IPS-NIHi11 (cell line): ENCODE measurements at places on chromosomes 7 and 10.

DNA sequence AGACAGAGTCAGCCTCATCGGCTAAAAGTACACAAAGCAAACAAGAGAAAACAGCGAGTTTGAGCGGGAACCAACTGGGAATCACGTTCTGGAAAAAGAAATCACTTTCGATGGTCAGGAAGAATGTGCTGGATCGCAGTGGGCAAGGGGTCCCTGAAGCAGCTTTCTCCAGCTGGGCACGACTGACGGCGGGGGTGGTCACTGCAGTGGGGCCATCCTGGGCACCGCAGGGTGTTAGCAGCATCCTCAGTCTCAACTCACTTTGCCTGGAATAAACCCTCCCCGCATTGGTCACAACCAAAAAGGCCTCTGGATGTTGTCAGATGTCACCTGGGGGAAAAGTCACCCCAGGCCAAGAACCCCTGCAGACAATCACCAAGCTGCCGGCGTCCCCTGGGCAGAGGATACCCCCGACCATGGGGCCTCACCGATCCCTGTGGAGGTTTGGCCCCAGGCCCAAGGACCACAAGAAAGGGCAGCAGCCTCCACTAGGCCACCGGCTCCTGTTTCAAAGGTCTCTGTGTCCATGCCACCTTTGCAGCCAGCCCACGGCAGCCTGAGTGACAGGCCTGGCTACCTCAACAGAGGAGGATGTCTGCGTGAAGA lies 42.9 kb downstream of the EBF3 start:
- DNase-seq = no peak

- no peak for DNase-seq
Measured at GRCh38 chr10:7311218-7311849, 99.5 kb downstream of the SFMBT2 start.

- no peak for DNase-seq
Measured at GRCh38 chr7:137032436-137032835, 164.0 kb downstream of the CHRM2 start.

DNA sequence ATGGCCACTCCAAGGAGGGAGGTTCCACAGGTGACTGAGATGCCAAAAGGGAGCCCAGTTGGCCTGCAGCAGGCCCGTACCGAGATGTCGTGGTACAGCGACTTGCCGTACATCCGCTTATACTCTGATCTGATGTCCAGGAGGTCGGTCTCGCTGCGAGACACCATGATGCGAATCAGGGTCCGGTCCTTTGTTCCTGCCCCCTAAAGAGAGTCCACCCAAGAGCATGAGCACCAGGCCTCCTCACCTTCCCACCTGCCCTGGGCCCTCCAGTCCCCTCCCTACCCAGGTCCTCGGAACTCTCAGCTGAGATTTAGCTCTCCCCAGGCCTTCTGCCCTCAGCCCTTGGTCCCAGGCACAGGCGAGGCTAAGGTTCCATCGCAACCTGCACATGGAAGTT lies 25.0 kb downstream of the PLAC9 start:
- no peak for DNase-seq

DNA sequence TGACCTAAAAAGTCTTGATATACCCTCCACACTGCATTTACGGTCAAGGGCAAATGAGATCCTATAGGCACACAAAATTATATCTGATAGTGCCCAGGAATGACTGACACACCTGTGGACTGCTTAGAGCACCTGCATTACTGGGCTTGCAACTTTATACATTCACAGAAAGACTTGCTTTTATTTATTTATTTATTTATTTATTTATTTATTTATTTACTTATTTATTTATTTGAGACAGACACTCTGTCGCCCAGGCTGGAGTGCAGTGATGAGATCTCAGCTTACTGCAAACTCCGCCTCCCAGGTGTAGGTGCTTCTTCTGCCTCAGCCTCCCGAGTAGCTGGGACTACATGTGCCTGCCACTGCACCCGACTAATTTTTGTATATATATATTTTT lies 6.5 kb upstream of the IFT22 start:
- DNase-seq = no peak

DNA sequence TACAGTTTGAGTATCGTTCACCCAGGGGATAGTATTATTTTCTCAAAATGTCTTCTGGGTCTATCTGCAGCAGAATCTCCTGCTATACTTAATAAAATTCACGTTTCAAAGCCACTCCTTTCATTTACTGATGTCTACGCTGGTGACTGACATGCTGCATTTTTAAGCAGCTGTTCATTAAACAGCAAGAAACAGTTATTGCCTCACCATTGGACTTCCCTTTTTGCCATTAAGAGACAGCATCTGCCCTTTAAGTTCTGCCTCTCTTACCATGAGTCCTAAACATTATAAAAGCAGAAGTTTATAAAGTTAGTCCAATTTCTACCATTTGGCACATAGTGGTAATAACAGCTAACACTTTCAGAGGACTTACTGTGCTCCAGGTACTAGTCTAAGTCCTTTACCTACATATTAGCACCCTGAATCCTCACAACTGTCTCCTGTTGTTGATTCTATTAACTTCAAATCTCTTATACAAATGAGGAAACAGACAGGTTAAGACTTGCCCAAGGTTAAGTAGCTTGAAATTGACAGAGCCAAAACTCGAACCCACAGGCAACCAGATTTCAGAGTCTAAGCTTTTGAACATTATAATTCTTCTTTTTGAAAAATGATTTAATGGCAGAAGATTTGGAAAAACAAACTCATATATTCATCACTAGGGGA lies 169.5 kb downstream of the SNX13 start:
- no peak for DNase-seq

GRCh38 chr7:151139791-151140190 lies 27.7 kb downstream of the GBX1 start:
- no peak for DNase-seq

DNA sequence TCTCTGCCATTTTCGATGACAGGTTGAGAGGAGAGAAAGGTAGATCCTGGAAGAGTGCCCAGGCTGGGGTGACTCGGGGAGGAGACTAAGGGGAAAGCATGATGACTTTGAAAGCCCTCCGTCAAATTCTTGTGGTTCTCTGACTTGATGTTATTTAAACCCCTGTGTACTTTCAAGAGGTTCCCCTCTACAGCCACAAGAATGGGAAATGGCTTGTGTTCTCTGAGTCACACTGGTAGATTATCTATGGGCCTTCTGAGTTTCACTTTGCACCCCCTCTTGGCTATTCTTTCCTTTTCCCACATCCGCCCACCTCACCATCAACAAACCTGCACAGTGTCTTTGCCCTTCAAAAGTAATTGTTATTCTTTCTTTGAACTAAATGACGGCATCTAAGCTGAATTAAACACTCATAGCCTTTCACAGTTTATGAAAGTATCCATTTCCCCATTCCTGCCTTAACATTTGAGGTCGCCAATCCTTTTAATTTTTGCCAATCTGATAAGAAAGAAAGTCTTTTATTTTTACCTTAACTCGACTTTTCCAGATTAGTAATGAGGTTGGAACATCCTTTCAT lies 24.1 kb downstream of the PRF1 start:
- no peak for DNase-seq

DNA sequence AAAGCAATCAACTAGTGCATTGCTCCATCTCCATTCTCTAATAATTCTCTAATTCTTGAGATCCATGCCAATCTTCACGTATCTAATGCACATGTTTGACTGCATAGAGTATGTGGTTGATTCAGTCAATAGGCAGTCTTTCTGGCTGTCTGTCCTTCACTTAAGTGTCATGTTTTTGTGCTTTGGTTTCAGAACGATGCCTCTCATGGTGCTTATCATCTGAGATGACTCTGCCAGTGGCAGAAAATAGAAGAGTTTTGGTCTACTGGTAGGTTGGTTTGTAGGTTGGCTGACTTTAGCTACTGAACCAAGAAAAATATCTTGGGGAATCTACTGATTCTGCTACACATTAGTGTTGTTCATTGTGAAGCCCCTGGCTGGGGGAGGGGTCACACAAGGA lies 364.2 kb downstream of the SFMBT2 start:
- DNase-seq = no peak

DNA sequence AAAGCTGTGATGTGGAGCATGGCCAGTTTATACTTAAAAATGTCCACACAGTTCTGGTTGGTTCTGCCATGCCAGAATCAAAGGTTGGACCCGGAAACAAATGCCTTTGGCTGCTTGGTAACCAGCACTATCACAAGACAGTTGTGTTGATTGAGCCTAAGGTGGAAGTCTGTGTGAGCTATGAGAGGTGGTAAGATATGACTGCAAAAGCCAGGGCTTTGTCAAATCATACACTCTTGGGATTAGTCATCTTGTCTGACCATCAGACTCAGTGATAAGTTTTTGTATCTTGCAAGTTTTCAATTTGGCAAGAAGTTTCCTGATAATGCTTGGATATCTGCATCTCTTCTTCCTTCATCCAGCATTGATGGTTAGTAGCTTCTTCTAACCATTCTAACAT lies 35.5 kb downstream of the GPR141 start:
- no peak for DNase-seq

DNA sequence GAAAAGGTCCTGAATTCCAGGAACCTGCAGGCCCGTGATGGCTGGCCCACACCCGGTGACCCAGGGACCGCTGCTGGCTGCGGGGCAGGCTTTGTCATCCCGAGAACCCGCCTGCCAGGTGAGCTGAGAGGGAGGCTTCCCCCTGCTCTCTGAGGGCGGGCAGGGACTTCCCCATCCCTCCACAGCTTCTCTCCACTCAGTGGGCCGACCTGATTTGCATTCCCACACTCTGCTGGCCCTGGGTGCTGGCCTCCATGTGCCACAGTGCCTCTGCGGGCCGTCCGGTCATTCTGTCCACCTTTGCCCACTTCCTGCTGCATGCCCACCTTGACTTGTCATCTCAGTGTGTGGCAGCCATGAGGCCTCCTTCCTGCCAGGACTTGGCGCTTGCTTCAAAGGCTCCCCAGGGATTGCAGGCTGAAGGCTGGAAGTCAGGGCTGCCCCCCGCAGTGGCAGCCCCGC lies 35.3 kb downstream of the PALD1 start:
- DNase-seq = peak; percentile 67

DNA sequence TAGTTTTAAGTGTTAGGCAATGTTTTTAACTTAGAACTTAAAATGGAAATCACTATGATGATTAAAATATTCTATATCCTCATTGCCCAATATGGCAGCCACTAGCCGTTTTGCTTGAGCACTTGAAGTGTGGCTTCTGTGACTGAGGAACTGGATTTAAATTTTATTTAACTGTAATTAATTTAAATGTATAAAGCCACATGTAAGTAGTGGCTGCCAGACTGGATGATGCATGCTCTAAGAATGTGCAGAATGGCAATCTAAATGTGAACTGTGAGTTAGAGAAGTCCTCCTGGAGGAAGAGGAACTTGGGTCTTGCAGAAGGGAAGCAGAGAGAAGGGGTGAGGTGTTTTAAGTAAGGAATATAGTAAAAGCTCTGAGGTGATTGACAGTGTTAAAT lies 451.4 kb downstream of the SUGCT start:
- DNase-seq = no peak

DNA sequence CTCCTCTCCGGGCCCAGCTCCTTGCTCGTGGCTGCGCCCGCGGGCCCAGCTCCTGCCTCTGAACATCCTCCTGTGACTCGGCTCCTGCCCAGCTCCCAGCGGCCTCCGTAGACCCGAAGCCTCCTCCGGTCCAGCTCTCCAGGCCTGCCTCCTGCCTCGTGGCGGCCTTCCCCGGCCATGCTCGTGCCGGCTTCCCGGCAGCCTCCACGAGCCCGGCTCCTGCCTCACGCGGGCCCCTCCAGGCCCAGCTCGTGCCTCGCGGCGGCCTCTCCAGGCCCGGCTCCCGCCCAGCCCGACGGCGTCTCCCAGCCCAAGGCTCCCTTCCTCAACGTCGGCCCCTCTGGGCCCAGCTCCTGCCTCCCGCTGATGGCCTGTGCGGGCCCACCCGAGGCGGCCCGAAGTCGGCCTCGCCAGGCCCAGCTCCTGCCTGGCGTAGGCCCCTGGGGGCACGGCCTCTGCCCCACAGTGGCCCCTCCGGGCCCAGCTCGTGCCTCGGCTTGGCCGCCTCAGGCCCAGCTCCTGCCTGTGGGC lies 16.9 kb upstream of the TMEM248 start:
- no peak for DNase-seq

- no peak for DNase-seq
Measured at GRCh38 chr7:137351941-137352340, 8.4 kb upstream of the PTN start.

- no peak for DNase-seq
Measured at GRCh38 chr7:135213831-135214230, 2.5 kb upstream of the WDR91 start.

DNA sequence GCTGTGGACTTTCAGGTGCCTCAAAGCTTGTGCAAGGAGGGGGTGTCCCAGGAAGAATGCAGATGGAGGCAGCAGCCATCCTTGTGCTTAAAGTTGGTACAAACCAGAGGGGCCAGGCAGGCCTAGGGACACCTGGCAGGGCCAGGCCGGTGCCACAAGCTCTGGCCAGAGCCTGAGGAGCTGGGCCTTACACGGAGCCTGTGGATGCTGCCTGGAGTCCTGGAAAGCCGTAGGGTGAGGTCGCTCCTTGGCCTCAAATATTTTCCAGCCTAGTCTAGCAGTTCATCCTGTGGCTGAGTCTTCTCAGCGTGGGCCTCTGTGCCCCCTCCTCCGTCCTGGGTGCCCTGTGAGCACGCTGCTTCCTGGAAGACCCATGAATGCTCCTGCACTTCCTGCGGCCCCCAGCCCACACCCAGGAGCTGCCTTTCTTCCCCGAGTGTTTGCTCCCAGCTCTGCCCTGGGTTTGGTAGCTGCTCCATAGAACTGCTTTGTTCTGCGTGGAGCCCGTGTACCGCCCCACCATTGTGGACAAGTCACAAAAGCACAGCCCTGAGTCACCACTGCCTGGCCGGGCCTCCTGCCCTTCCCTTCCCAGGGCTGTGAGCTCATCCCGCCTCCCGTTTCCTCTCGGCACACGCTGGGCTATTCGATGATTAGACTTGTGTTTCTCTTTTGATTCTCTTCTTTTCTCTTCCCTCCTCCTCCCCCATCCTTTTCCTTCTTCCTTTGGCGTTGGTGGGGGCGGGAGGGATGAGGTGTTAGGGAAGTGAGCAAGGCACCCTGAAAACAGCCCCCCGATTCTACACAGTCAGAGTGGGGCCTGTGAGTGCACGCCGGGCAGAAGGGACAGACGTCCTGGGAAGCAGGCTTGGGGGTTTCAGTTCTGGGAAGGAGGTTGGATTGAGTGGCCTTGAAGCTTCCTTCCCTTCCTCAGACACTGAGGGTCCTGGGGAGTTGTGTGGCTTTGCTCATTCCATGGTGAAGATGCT lies 73.2 kb upstream of the SHH start:
- peak; percentile 40 for DNase-seq

- DNase-seq = no peak
Measured at GRCh38 chr7:133861876-133862275, 265.3 kb upstream of the LRGUK start.

DNA sequence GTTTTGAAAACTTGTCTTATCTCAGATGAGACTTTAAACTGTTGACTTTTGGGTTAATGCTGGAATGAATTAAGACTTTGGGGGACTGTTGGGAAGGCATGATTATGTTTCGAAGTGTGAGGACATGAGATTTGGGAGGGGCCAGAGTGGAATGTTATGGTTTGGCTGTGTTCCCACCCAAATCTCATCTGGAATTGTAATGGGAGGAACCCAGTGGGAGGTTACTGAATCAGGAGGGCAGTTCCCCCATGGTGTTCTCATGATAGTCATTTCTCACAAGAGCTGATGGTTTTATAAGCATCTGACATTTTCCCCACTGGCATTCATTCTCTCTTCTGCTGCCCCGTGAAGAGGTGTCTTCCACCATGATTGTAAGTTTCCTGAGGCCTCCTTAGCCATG lies 13.8 kb upstream of the POT1 start:
- DNase-seq = no peak
